ENCODE measurements at places on chromosomes 5 and 9.

DNA sequence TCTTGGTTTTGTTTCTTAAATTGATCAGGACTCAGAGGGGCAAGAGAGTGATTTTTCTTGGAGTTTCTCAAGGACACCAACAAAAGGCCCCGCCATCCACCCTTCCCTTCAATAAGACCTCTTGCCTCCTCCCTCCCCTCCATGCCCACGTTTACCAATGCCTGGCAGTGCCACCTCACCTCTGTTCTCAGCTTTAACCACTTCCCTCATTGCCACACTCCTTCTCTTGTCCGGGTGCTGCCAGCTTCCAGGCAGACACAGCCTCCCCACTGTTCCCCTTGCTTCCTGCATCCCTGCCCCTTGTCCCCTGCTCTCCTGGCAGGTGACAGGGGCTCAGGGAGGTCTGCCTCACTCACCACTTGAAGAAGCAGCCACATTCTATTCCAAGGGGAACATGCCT lies 90.8 kb downstream of the LHX2 start:
- no peak for DNase-seq

GRCh38 chr5:68875351-68875750 lies 218.5 kb upstream of the SLC30A5 start:
- DNase-seq = no peak

- DNase-seq = no peak
These were observed 51.7 kb downstream of the CCNH start for GRCh38 chr5:87361031-87361445.

GRCh38 chr9:80698725-80699410 lies 990.5 kb downstream of the TLE1 start:
- no peak for DNase-seq

- DNase-seq = peak; percentile 10
These were observed 16.9 kb downstream of the MED27 start for GRCh38 chr9:132062806-132063205.

GRCh38 chr9:114433086-114433485 lies 45.3 kb upstream of the AKNA start:
- no peak for DNase-seq

DNA sequence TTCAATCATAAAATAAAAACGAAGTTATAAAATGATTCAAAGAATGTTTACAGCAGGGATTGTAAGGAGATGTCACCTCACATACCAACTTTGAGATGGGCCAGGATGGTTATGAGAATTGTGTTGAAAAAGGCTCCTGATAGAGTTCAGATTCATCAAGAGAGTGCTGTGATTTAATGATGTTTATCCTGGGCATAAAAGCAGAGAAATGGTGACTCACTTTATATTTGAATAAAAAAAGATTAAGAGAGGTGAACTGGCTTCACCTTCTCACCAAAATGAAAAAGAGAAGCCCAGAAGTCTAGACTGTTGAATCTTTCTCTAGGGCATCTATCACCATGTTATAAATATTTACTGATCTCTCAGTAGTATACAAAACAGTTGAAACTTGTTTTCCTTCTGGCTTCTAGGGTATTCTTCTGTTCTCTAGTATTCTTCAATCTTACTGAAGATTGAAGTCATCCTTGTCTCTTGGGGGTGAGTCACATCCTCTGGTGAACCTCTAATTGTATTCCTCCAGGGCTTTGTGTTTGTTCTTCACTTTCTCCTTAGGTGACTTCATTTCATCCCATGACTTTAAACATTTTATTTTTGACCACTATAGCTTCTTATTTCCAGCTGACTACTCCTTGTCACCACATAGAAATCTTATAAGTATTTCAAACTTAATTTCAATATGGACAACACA lies 1237.3 kb upstream of the C9orf72 start:
- no peak for DNase-seq

DNA sequence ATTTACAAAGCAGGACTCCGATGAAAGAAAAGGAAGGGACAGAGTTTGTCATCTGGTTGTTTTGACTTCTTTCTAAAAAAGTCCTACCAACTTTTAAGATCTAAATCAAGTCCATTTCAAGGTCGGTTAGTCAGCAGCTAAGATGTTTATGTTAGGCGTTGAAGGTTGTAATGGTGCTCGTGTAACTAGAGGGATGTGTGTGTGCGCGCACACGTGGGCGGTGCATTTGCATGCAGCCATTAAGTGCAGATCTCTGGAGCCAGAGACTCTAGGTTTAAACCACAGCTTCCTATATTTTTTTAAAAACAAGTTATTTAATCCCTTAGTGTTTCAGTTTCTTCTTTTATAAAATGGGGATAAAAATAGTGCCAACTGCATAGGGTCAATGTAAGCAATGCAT lies 77.0 kb upstream of the SMIM32 start:
- DNase-seq = no peak
